ENCODE measurements at places on chromosomes 4 and X. TPM values are rescaled to one million over a fixed set of nuclear protein-coding genes. Genes with fewer than 3 reads are reported as not detected.

The ARMCX6 gene
- polyA plus RNA-seq = 56.3 TPM

The PUDP gene
- polyA plus RNA-seq = 4.1 TPM

The CT45A6 gene
- not detected for polyA plus RNA-seq

The GAB3 gene
- 4.3 TPM for polyA plus RNA-seq

The GAGE12J gene
- polyA plus RNA-seq = not detected

The ARHGAP36 gene
- not detected for polyA plus RNA-seq

The GPRIN3 gene
- not detected for polyA plus RNA-seq

The XAGE1B gene
- not detected for polyA plus RNA-seq

The SLITRK4 gene
- polyA plus RNA-seq = not detected

The GAGE12G gene
- polyA plus RNA-seq = not detected

The EGFL6 gene
- polyA plus RNA-seq = not detected

The HPGD gene
- 0.73 TPM for polyA plus RNA-seq

The TCEAL3 gene
- 3.5 TPM for polyA plus RNA-seq

The CTSO gene
- 43.7 TPM for polyA plus RNA-seq

The MBNL3 gene
- polyA plus RNA-seq = 114 TPM

The IRS4 gene
- not detected for polyA plus RNA-seq

The C4orf50 gene
- not detected for polyA plus RNA-seq

The SFRP2 gene
- not detected for polyA plus RNA-seq

The CYBB gene
- polyA plus RNA-seq = 167 TPM

The HS3ST1 gene
- polyA plus RNA-seq = 5.8 TPM

The ATP8A1 gene
- 16.7 TPM for polyA plus RNA-seq

The BLTP1 gene
- polyA plus RNA-seq = 6.1 TPM

The IL21 gene
- polyA plus RNA-seq = not detected

The BBS7 gene
- polyA plus RNA-seq = 9.5 TPM

The PPARGC1A gene
- polyA plus RNA-seq = not detected

The STK26 gene
- polyA plus RNA-seq = 44.1 TPM

The RAB41 gene
- not detected for polyA plus RNA-seq

The RIBC1 gene
- 0.57 TPM for polyA plus RNA-seq

The CRMP1 gene
- polyA plus RNA-seq = 0.49 TPM

The HSFX2 gene
- 0.72 TPM for polyA plus RNA-seq

The PTPN13 gene
- polyA plus RNA-seq = not detected

The RNF128 gene
- polyA plus RNA-seq = not detected

The OTC gene
- not detected for polyA plus RNA-seq

The F8A3 gene
- polyA plus RNA-seq = 4.8 TPM

The SMAD1 gene
- polyA plus RNA-seq = not detected

The H2BW2 gene
- polyA plus RNA-seq = not detected

The MAML3 gene
- 0.79 TPM for polyA plus RNA-seq

The ARSD gene
- 1.2 TPM for polyA plus RNA-seq

The PTCHD1 gene
- not detected for polyA plus RNA-seq

The MAGEC1 gene
- polyA plus RNA-seq = not detected

The RBM41 gene
- polyA plus RNA-seq = 27.2 TPM

The ASB5 gene
- polyA plus RNA-seq = not detected

The MAGEA8 gene
- not detected for polyA plus RNA-seq

The GBA3 gene
- not detected for polyA plus RNA-seq

The AFF2 gene
- 0.23 TPM for polyA plus RNA-seq

The FHIP1A gene
- 0.10 TPM for polyA plus RNA-seq

The RNF150 gene
- not detected for polyA plus RNA-seq

The BMX gene
- not detected for polyA plus RNA-seq

The DUX4 gene
- not detected for polyA plus RNA-seq

The TNIP3 gene
- polyA plus RNA-seq = not detected

The SHROOM2 gene
- polyA plus RNA-seq = not detected

The MAGEB1 gene
- not detected for polyA plus RNA-seq

The PABPC1L2A gene
- not detected for polyA plus RNA-seq

The SMARCAD1 gene
- polyA plus RNA-seq = 11.4 TPM

The MAMLD1 gene
- polyA plus RNA-seq = 0.75 TPM

The NEXMIF gene
- polyA plus RNA-seq = not detected

The TMSB15C gene
- 1.5 TPM for polyA plus RNA-seq

The SOX3 gene
- polyA plus RNA-seq = not detected

The OPHN1 gene
- not detected for polyA plus RNA-seq

The ZNF157 gene
- 0.39 TPM for polyA plus RNA-seq
